ENCODE measurements at places on chromosomes 3 and 15. TPM values are rescaled to one million over a fixed set of nuclear protein-coding genes. Genes with fewer than 3 reads are reported as not detected.

DNA sequence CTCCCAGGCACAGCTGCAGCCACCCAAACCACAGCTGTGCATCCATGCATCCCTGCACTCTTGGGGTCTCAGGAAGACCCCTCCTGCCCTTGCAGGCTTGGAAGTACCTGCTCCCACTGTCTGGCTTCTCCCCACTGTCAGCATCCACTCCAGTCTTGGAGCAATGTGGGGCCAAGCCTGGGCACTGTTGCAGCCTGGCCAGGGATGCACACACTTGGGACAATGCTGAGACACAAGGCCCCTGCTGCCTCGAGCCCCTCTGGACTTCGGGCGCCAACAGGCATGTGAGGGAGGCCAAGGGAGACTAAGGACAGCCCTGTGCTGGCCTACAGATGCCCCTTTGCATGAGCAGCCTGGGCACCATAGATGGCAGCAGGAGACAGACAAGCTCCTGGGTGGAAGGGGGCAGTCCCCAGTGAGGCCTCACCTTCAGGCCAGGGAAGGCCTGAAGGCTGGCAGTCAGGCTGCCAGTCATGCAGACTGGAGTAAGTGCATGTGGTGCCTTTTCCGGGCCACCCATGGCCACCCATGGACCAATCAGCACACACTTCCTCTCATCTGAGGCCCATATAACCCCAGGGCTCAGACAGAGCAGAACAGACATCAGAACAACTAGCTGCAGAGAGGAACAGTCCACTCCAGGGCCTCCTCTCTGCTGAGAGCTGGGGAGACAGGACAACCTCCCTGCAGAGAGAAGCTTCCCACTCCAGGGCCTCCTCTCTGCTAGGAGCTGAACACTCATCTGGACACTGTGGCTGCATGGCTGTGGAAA is 219.0 kb downstream of the VGLL3 start:
- no peak for DNase-seq

DNA sequence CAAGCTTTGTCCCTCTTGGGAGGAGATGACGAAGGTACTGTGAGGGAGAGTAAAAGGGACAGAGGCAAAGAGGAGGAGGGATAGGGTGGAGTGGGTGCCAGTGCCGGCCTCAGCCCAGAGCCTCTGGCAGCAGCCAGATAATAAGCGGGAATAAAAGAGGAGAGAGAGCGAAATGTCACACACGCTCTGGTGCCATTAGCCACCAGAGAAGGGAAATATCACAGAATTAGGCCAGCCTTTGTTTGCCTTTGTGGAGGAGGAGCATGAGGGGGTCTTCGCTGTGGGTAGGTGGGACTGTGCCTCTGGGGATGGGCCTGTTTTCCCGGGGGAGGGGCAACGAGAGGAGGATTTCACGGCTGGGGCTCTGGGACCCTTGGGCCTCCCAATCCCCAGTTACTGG is 67.8 kb downstream of the LINGO1 start:
- DNase-seq, result no peak

Gene CD86
- polyA plus RNA-seq, result 2.5 TPM

Gene TUBGCP5
- 22.3 TPM for polyA plus RNA-seq

GRCh38 chr3:149751551-149751950 is 738 bp downstream of the COMMD2 start:
- no peak for DNase-seq

All from right renal cortex interstitium (tissue), 3 donors.